ENCODE measurements at places on chromosomes 5 and 9.

GRCh38 chr5:123036391-123037103 is at the start of gene PPIC:
Gene PPIC (minus strand): TSS chr5:123036725. CDS start chr5:123036625, 100 bp downstream.
- peak; percentile 36 for DNase-seq

- no peak for DNase-seq
Measured at GRCh38 chr5:123180178-123180577, 91.1 kb downstream of the PRDM6 start.

DNA sequence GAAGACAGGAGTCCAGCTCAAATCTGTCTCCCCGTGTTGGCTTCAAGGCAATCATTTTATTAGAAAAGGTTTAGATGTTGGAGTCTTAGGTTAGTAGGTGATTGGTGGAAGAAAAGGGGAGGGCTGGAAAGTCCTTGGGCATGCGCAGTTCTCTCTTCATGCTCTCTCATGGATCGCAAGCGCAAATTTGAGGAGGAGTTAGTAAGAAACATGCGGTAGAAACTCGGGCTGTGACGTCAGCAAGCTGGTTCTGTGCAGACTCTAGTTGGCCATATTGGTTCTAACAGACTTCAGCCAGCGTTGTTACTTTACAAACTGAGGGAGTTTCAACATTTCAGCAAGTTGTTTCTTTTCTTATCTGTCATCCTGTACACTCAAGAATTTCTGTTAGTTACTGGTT is 392.2 kb downstream of the CDK5RAP2 start:
- no peak for DNase-seq

GRCh38 chr5:60410427-60410826 is 289.5 kb downstream of the DEPDC1B start:
- no peak for DNase-seq

- no peak for DNase-seq
Measured at GRCh38 chr9:129402931-129403778, 217.7 kb downstream of the C9orf50 start.

DNA sequence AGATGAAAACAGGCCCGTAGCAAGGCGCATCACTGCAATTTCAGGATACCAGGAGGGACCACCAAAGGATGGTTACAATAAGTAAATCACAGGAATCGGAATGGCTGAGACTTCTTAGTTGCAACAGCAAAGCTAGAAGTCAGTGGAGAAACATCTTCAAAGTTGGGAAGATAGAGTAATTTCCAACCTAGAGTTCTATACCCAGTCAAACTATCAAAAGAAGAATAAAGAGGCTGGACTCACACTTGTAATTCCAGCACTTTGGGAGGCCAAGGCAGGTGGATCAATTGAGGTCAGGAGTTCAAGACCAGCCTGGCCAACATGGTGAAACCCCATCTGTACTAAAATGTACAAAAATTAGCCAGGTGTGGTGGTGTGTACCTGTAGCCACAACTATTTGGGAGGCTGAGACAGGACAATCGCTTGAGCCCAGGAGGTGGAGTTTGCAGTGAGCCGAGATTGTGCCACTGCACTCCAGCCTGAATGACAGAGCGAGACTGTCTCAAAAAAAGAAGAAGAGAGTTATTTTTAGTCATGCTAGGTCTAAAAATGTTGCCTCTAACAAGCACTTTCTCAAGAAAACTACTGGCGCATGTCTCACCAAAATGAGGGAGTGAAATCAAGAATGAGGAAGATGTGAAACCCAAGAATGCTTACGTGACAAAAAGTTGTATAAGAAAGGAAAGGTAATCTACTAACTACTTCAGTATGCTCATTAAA is 267.7 kb downstream of the DENND1A start:
- DNase-seq = no peak

- DNase-seq = no peak
Measured at GRCh38 chr5:124199893-124200292, 546.5 kb downstream of the ZNF608 start.

DNA sequence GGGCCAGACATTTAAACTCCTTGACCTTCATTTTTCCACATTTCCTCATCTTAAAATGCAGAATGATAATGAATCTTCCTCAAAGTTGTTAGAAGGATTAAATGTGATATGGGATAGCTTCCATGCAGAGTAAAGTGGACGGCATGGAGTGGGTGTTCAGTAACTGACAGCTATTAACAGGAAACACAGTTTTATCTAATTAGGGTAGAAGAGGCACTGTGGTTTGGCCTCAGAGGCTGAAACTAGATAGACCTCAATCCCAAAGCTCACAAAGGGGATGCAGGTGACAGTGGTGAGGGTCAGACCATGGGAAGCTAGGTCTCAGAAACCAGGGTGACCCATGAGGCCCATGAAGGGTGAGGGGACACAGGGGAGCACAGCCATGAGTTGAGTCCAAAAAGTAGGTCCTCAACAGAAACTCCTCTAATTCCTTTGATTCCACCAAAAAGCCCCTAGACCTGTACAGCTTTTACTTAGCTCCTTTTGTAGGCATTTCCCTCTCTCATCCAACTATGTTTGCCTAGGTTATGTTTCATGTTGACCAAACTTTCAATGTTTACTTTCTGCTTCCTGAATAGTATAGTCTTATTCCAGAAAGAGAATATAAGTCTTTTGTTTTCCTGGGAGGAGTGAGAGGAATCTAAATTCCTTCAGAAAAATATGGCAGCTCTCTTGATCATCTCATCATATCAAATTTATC is 27.9 kb upstream of the GLDC start:
- DNase-seq = no peak

DNA sequence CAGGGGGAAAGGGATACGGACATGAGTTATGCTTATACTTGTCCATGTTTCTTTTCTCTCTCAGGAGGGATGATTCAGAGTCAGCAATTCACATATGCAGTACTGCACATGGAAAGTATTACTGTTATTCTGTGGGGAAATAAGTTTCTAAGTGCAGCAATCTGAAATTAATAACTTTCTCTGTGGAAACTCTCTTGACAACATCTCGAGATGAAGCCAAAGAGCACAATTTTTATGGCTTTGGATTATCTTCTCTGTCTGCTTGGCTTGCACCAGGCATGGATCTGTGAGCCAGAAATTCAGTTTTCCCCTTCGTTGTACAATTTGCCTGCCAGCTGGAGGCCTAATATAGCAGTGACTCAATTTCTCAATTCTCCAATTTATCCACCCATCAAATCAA is 2.5 kb upstream of the NDFIP1 start:
- no peak for DNase-seq

- DNase-seq = no peak
Measured at GRCh38 chr9:125815568-125815967, 68.4 kb downstream of the PBX3 start.

DNA sequence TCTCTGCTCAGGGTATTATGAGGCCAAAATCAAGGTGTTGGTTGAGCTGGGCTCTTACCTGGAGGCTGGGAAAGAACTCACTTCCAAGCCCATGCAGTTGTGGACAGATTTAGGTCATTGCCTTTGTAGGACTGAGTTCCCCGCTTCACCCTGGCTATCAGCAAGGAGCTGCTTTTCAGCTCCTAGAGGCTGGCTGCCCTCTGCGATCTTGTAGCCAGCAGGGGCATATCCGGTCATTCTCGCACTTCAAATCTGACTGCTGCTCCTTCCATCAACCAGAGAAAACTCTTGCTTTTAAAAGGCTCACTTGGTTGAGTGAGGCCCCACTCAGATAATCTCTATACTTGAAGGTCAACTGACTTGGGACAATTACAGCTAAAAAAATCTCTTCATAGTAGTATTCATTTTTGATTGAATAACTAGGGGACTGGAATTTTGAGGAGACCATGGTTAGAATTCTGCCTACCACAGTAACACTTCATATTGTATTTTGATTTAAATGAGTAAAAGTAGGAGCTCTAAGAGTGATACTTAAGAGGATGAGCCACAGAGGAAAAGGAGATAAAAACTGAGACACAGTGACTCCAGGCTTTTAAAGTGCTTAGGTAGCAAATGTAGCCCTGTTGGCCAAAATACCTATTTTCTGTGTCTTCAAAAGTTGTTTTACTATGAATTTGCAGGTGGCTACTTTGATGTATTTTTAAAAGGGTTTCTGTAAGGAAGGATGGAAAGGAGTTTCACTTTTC is 137.4 kb downstream of the CD180 start:
- no peak for DNase-seq

DNA sequence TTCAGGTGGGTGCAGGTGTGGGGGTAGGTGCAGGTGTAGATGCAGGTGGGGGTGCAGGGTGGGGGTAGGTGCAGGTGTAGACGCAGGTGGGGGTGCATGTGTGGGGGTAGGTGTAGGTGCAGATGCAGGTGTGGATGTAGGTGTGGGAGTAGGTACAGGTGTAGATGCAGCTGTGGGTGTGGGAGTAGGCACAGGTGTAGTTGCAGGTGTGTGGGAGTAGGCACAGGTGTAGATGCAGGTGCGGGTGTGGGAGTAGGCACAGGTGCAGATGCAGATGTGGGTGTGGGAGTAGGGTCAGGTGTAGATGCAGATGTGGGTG is 94.6 kb downstream of the PHF2 start:
- DNase-seq = no peak

DNA sequence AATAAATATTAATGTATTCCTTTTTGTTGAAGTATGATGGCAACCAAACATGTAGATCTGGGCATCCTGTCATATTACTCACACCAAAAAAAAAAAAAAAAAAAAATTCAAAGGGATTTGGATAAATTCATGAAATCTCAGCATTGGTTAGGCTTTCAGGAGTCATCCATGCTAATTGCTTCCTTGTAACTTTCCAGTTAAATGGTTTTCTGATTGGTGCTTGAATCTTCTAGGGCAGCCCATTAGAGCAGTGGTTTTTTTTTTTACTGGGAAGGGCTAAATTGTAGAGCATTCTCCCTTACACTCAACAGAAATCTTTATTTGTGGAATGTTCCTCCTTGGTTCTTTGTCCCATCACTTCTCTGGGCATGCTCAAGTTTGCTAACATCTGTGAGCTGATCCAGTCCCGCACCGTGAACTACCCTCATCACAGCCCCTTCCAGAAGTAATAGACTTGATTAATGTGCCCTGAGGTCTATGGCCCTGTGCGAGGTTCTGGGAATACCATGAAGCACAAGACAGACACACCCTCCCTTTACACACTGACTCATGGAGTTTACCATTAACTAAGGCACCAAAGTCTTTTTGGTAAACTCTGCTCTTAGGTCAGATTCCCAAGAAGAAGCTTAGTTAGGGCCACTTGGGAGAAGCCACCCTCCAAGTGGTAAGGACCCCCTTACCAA is 56.0 kb downstream of the RGS3 start:
- DNase-seq = no peak

DNA sequence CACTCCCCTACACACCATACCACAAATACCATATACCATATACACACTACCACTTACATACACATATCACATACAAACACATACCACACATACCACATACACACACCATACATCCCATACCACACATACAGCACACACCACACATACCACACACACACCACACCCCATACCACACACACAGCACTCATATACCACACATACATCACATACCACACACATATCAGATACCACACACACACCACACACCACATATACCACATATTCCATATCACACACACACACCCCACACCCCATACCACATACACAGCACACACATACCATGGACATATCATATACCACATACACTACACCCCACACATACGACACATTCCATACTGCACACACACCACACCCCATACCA is 276.6 kb downstream of the GADD45G start:
- DNase-seq = no peak

GRCh38 chr5:103624035-103624480 is 61.5 kb upstream of the NUDT12 start:
- DNase-seq = no peak

- DNase-seq = no peak
Measured at GRCh38 chr9:113461285-113461684, 2.2 kb upstream of the RGS3 start.

DNA sequence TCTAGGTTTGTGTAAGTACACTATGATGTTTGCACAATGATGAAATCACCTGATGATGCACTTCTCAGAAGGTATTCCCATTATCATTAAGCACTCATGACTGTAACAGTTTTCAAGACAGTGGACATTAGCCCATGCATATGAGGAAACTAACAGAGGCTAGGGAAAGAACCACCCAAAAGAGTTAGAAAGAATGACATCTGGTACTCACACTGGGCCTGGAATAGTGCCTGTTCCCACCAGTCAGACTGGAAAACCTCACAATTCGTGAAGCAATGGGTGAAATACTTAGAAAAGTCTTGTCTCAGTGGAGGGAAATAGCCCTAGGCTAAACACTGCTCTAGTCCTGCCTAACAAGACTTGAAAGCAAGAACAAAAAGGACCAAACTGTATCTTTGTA is 117.4 kb upstream of the GDNF start:
- no peak for DNase-seq

GRCh38 chr9:71604197-71605063 is 163.9 kb downstream of the CEMIP2 start:
- peak; percentile 22 for DNase-seq

- DNase-seq = no peak
Measured at GRCh38 chr5:14467251-14467650, 114.3 kb upstream of the OTULINL start.

GRCh38 chr9:89629081-89629976 is 24.5 kb downstream of the GADD45G start:
- DNase-seq = no peak

DNA sequence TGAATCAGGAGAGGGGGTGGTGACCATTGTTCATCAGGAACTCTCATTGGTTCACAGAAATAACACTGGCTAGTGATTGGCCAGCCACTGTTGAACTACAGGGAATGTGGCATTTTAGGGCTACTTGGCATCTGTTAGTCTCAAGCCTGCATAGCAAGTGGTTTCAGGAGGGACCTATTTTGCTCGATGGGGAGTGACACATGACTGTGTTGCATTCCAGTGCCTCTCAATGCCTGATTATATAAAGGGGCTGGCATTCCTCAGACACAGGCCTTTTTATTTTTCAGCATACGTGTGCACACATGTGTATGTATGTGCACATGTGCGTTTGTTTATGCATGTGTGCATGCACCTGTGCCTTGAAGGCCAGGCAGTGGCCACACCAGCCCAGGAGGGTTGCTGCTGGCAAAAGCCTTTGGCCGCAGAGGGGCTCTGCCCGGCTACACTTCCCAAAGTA is 23.2 kb downstream of the FGD3 start:
- DNase-seq = no peak

- DNase-seq = no peak
Measured at GRCh38 chr9:125707472-125707804, 430 bp upstream of the MAPKAP1 start.

DNA sequence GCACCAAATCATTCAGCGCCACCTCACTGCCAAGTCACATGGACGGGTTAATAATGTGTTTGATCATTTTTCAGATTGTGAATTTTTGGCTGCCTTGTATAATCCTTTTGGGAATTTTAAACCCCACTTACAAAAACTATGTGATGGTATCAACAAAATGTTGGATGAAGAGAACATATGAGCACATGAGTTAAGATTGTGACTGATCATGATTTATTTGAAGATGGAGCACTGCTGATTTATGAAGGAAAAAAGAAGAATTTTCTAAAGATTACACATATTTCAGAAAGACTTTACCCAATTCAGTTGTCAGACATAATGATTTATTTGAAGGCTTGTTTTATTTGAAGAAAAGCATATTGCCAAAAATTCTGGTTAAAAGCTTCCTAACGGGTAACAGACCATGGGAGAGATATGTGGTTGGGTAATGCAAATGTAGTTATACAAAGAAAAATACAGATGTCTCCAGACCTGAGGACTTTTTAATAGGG is 37.4 kb downstream of the TNFAIP8 start:
- no peak for DNase-seq

- no peak for DNase-seq
Measured at GRCh38 chr5:133611357-133612248, 738 bp downstream of the FSTL4 start.
